ENCODE measurements at places on chromosomes 7 and 10. TPM values are rescaled to one million over a fixed set of nuclear protein-coding genes. Genes with fewer than 3 reads are reported as not detected.

GRCh38 chr10:44154956-44155355, 229.9 kb downstream of the CXCL12 start:
- H3K36me3 ChIP-seq: no peaks in the 10 kb centered on the region
- DNase-seq: no peak
- no peak overlapping the region for H3K27ac ChIP-seq

DNA sequence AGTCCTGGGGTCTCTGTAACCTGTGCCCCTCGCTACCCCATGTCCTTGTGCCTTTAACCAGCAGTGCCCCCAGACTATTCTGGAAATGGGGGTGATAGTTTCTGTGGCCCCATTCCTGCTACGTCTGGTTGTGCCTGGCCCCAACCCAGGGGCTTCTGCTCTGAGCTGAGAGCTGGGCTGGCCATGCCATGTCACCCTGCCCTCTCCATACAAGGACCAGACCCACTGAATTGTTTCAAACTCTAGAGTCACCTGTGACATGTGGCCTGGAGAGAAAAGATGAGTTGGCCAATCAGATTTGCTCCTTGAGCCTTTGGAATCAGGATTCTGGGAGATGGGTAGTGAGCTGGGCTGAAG, 108.6 kb downstream of the GRK5 start:
- peaks cover 30% of the 10 kb centered on the region for H3K27me3 ChIP-seq
- peaks cover 3% of the 10 kb centered on the region for H3K36me3 ChIP-seq
- peaks cover 6% of the 10 kb centered on the region for H3K4me1 ChIP-seq
- no peak overlapping the region for H3K27ac ChIP-seq
- H3K4me3 ChIP-seq: no peak overlapping the region

DNA sequence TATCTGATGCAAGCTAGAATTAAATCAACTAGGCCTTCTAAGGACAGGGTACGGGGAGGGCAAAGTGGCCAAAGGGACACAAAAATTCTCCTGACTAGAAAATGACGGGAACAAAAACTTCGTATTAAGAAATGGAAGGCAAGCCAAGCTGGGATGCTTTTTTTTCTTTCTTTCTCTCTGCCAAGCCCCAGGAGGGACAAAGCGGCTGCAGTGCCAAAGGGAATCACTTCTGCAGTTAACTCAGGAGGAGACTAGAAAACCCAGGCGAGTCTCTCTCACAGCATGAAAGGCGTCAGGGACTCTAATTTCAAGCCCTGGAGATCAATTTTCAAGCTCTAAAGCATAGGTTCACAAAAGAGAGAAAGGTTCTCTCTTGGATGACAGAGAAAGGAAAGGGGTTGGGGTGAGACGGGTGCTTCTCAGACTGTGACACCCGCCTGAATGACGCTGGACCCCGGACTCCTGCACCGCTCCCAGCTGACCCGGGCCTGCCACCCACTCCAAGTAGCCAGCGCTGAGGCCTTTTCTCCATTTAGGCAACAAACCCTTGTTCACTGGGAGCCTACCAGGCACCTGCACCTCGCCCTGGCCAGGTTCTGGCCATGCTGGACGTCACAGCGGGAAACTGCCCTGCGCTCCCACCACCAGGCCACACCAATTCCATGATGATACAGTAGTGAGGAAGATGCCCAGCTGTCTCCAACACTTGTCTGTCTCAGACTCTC, 56.5 kb downstream of the KIAA1549 start:
- no peak for DNase-seq
- H3K4me1 ChIP-seq: peaks cover 5% of the 10 kb centered on the region
- H3K27me3 ChIP-seq: peaks cover 3% of the 10 kb centered on the region

DNA sequence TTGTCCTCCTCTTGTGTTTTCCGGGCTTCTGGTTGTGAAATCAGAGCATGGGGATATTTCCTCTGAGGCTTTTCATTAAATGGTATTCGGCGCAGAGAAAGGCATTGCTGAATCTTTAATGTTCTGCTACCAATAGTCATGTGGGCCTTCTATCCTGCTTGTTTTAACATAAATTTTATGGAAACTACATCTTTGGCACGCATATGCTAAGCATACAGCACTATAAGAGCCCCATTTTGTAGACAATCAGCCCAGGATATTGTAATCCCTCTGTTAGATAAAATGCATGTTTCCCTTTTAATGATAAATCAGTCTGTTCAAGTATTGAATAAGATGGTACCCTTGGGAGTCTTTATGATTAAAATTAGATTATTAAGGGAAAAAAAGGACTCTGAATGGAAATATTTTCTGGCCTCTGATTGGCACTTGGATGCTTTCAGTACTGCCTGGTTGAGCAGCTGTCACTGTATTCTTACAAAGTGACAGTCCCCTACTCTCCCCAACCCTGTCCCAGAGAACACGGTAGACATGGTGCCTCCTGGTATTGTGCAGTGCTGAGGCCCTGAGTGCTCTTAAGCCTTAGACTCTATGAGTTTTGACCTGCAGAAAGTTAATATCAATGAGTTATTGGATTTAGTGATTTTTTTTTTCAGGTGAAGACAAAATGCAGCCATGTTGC, 256.3 kb downstream of the POU6F2 start:
- no peaks in the 10 kb centered on the region for H3K27me3 ChIP-seq
- H3K27ac ChIP-seq: no peak overlapping the region
- H3K4me3 ChIP-seq: no peak overlapping the region

DNA sequence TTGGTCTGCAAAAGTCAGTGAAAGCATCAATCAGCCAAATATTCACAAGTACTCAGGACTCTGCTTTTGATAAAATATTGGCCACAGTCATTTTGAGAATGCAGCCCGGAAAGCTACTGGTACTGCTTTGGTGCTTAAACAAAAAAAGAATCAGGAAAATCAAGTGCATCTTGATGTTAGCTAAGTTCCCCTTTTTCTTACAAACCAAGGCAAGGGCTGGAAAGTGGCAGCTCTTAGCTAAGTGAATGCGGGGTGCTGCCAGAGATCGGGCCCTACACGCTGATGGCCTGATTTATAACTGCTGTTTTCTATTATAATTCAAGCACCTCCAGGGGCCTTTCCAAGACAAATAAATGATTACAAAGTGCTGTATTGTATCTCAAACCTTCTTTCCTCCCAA, 136.8 kb upstream of the MGMT start:
- no peaks in the 10 kb centered on the region for H3K36me3 ChIP-seq
- DNase-seq: no peak
- no peak overlapping the region for H3K27ac ChIP-seq
- no peak overlapping the region for H3K4me3 ChIP-seq

DNA sequence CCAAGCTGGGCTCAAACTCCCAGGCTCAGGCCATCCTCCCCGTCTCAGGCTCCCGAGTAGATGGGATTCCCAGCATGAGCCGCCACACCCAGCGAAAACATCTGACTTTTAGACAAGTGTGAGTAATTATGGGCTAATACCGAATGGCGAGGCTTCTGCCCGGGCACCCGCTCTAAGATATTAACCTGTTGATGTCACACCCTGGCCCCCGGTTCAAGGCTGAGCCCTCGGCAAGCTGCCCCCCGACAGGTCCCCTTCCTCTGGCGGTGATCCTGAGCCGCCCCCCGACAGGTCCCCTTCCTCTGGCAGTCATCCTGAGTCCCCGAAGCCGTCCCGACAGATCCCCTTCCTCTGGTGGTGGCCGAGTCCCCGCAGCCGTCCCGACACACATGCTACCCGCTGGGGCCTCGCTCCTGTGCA, 5.2 kb downstream of the PSMG3 start:
- no peak for DNase-seq
- no peak overlapping the region for H3K4me3 ChIP-seq
- no peak overlapping the region for H3K27ac ChIP-seq
- no peaks in the 10 kb centered on the region for H3K4me1 ChIP-seq
- no peaks in the 10 kb centered on the region for H3K27me3 ChIP-seq

DNA sequence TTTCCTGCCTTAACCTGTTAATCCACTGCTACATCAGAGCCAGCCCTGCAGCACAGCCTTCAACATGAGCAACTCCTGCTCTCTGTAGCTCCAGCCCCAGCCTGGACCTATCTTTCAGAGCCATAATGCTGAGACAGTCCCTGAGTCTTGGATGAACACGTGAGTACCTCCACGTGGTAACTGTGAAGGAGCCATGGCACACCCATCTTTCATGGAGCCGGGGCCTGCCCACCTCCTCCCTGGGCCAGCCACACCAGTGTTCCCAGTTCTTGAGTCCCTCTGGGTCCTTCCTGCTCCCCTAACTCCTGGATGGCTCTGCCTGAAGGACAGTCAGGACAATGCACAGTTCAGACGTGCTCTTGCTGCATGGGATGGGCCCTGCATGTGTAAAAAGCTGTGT, 107.1 kb downstream of the TEX36 start:
- no peak for DNase-seq
- H3K27ac ChIP-seq: no peak overlapping the region
- no peak overlapping the region for H3K4me3 ChIP-seq
- no peaks in the 10 kb centered on the region for H3K36me3 ChIP-seq

GRCh38 chr7:36037121-36037662, 115.9 kb upstream of the EEPD1 start:
- H3K4me1 ChIP-seq: no peaks in the 10 kb centered on the region
- H3K4me3 ChIP-seq: no peak overlapping the region
- H3K27ac ChIP-seq: no peak overlapping the region
- H3K27me3 ChIP-seq: no peaks in the 10 kb centered on the region

- H3K27ac ChIP-seq: no peak overlapping the region
- no peaks in the 10 kb centered on the region for H3K27me3 ChIP-seq
- peaks cover 11% of the 10 kb centered on the region for H3K4me1 ChIP-seq
- no peak overlapping the region for H3K4me3 ChIP-seq
- no peaks in the 10 kb centered on the region for H3K36me3 ChIP-seq
- DNase-seq: no peak
Observed at GRCh38 chr10:24904824-24905223, 47.6 kb downstream of the PRTFDC1 start.

- no peaks in the 10 kb centered on the region for H3K27me3 ChIP-seq
- DNase-seq: no peak
- no peaks in the 10 kb centered on the region for H3K36me3 ChIP-seq
- no peaks in the 10 kb centered on the region for H3K4me1 ChIP-seq
- no peak overlapping the region for H3K4me3 ChIP-seq
- H3K27ac ChIP-seq: no peak overlapping the region
Observed at GRCh38 chr10:88608052-88608732, 21.6 kb downstream of the LIPJ start.

DNA sequence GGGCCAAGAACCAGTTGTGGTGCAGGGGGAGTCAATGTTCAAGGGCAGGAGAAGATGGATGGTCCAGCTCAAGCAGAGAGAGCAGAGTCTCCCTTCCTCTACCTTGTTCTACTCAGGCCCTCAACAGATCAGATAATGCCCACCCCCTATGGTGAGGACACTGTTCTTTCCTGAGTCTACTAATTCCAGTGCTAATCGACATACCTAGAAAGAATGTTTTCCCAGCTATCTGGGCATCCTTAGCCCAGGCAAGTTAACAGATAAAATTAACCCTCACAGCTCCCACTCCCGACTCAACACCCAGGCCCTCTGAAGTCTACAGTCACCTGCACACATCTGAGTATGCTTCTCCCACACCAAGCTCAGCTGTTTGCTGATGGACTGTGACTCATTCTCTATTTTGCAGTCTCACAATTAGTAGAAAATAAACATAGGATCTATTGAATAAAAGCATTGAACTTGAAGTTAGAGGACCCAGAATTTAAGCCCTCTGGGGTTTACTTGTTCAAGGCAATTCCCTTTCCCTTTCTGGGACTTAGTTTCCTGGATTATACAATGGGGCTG, 17.1 kb downstream of the COL13A1 start:
- H3K4me1 ChIP-seq: peaks cover 5% of the 10 kb centered on the region
- no peaks in the 10 kb centered on the region for H3K27me3 ChIP-seq
- no peak overlapping the region for H3K27ac ChIP-seq
- no peaks in the 10 kb centered on the region for H3K36me3 ChIP-seq

DNA sequence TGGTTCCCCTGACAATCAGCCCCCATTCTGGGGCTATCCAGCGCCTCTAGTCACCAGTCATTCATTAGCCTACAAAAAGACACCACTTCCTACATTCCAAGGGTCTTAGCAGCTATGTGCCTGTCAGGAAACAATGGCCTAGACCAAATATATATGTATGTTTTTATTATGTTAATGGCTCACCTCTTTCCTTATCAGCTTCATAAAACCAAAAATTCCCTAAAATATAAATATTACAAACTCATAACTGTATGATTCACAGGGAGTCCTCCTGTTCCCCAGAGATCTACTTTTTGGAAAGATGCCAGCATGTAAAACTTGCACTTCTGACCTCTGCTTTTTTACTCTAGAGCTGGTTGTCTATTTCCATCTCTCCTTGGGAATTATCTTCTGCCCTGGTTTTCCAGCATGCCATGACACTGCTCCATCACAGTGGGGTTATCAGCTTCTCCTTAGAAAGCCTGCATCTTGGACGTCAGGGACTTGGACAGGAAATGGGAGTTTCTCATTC, 79.2 kb downstream of the ABCA13 start:
- H3K36me3 ChIP-seq: no peaks in the 10 kb centered on the region
- no peak overlapping the region for H3K4me3 ChIP-seq
- DNase-seq: no peak
- no peaks in the 10 kb centered on the region for H3K4me1 ChIP-seq

- no peak overlapping the region for H3K27ac ChIP-seq
- H3K4me3 ChIP-seq: no peak overlapping the region
- no peaks in the 10 kb centered on the region for H3K4me1 ChIP-seq
- no peaks in the 10 kb centered on the region for H3K36me3 ChIP-seq
- DNase-seq: no peak
Observed at GRCh38 chr7:75854233-75854632, 24.6 kb upstream of the RHBDD2 start.

DNA sequence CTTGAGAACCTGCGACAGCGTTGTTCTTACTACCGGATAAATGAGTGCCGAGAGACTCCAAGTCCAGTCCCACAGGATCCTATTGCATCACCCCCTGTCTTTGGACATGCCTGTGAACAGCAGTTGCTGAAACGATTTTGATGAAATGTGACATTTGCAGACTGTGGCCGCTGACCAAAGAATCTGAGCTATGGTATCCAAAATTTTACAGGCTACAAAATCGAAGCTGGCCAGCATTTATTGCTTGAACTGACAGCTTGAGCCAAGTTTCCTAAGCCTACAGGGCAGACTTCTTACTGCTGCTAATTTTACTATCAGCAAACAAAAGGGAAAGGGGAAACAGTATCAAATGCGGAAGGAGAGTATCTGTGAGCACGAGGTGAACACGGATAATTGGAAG, 12.1 kb upstream of the NPVF start:
- H3K4me1 ChIP-seq: no peaks in the 10 kb centered on the region
- H3K27ac ChIP-seq: no peak overlapping the region
- no peak for DNase-seq
- no peaks in the 10 kb centered on the region for H3K36me3 ChIP-seq
- H3K27me3 ChIP-seq: no peaks in the 10 kb centered on the region

The POLL gene
- 27.1 TPM for total RNA-seq

The GSTO2 gene
- 0.60 TPM for total RNA-seq

The TMEM236 gene
- total RNA-seq: 0.38 TPM

The GATAD1 gene
- total RNA-seq: 20.0 TPM

The UNC5B gene
- 0.19 TPM for total RNA-seq

The BHLHA15 gene
- not detected for total RNA-seq

The ANKRD1 gene
- not detected for total RNA-seq

The TMEM176B gene
- 0.30 TPM for total RNA-seq

The NXPH1 gene
- total RNA-seq: not detected

Data from T-cell (primary cell).